ENCODE measurements at places on chromosomes 5 and 9.

GRCh38 chr5:38601863-38602298 lies 45.4 kb upstream of the LIFR start:
- no peaks in the 10 kb centered on the region for H3K36me3 ChIP-seq
- H3K27ac ChIP-seq, result no peak overlapping the region
- no peak for DNase-seq
- H3K4me3 ChIP-seq, result no peak overlapping the region
- no peaks in the 10 kb centered on the region for H3K4me1 ChIP-seq

DNA sequence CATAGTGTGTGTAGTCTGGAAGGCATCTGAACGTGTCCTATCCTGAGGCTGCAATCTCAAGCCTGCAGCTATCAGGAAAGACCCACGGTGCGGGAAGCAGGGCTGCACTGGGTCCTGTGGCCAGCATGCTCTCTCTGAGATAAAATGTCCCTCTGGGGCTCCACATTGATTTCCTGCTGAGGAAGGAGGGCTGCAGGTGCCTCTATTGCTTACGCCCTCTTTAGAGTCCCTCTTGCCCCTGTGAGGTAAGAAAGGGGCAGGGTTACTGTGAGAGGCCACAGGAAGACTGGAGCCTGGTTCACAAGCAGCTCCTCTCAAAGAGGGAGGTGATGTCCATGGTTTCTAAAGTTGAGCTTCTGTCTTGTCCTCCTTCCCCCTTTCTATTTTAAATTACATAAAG lies 299.9 kb upstream of the RFX3 start:
- no peaks in the 10 kb centered on the region for H3K4me1 ChIP-seq
- no peak overlapping the region for H3K27ac ChIP-seq
- no peak overlapping the region for H3K4me3 ChIP-seq
- no peak for DNase-seq

GRCh38 chr5:150052956-150053712 lies 33.2 kb downstream of the CSF1R start:
- H3K27ac ChIP-seq, result no peak overlapping the region
- H3K4me1 ChIP-seq, result no peaks in the 10 kb centered on the region
- no peak for DNase-seq
- no peak overlapping the region for H3K4me3 ChIP-seq

DNA sequence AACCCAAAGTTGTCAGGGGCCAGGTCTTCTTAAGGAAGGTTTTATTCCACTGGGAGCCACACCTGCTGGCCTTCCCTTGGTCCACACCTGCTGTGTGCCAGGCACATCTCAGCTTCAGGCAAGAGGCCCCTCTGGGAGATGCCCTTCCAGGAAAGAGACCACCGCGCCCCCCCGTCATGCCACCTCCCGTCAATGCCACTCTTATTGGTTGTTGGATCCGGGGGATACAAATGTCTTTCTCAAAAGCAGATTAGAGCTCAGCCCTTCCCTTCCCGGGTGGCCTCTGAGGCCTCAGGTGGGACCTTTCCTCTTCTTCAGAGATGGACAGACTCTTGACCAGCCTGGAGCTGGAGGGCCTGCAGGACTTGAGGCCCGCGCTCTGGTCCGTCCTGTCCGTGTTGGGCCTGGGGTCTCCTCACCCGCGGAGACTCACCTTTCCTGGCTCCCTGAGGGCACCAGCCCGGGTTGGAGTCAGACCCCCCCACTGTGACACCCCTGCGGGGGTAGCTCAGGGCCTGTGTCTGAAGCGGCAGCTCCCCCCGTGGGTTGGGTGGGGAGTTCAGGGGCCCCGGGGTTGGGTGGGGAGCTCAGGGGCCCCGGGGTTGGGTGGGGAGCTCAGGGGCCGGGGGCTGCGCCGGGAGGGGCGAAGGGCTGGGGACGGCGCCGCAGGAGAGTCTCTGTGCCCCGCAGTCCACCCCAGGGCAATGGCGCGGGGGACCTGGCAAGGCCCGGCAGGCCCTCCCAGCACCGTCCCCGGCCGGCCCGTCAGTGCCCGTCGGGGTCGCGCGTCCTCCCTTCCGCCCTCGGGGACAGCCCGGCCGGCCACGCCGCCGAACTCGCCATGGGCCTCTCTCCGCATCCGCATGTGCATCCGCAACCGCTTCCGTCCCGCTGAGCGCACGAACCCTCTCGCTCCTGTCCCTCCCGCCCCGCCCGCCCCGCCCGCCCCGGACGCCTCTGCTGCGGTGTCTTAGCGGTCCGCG lies 3.7 kb upstream of the SLC9A3 start:
- no peak for DNase-seq
- H3K27me3 ChIP-seq, result peaks cover 10% of the 10 kb centered on the region
- no peak overlapping the region for H3K4me3 ChIP-seq
- H3K36me3 ChIP-seq, result no peaks in the 10 kb centered on the region
- H3K4me1 ChIP-seq, result peaks cover 23% of the 10 kb centered on the region

DNA sequence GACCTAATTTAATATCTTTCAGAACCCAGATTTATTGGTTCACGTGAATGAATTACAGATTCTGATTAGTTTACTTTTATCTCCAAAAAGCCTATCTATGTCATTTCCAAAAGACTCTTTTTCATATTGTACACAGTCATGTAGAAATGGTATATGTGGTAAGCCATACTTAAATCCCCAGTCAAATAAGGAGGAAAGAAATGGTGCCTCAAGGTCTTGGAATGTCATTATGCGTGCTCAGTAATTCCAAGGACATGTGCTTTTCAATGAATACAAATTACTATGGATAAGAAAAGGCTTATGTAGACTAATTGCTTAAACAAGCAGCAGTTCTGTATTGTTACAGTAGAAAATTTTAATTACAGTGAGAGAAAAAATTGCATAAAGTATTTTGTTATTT lies 64.1 kb upstream of the TYRP1 start:
- no peaks in the 10 kb centered on the region for H3K27me3 ChIP-seq
- no peak overlapping the region for H3K4me3 ChIP-seq
- no peaks in the 10 kb centered on the region for H3K36me3 ChIP-seq
- H3K27ac ChIP-seq, result no peak overlapping the region
- no peak for DNase-seq
- H3K4me1 ChIP-seq, result no peaks in the 10 kb centered on the region

GRCh38 chr5:127961006-127961762 lies 122.4 kb upstream of the SLC12A2 start:
- DNase-seq, result no peak
- no peaks in the 10 kb centered on the region for H3K27me3 ChIP-seq
- peaks cover 1% of the 10 kb centered on the region for H3K36me3 ChIP-seq
- H3K27ac ChIP-seq, result no peak overlapping the region
- H3K4me1 ChIP-seq, result no peaks in the 10 kb centered on the region

GRCh38 chr9:136881691-136882108 lies 4.6 kb upstream of the TRAF2 start:
- H3K4me1 ChIP-seq, result peaks cover 40% of the 10 kb centered on the region
- H3K27ac ChIP-seq, result peak overlapping the region; percentile 85
- H3K4me3 ChIP-seq, result peak overlapping the region; percentile 64
- H3K36me3 ChIP-seq, result no peaks in the 10 kb centered on the region

- no peak overlapping the region for H3K4me3 ChIP-seq
- H3K4me1 ChIP-seq, result peaks cover 6% of the 10 kb centered on the region
- no peaks in the 10 kb centered on the region for H3K27me3 ChIP-seq
Measured at GRCh38 chr5:134586866-134587524, 45.6 kb downstream of the SAR1B start.

DNA sequence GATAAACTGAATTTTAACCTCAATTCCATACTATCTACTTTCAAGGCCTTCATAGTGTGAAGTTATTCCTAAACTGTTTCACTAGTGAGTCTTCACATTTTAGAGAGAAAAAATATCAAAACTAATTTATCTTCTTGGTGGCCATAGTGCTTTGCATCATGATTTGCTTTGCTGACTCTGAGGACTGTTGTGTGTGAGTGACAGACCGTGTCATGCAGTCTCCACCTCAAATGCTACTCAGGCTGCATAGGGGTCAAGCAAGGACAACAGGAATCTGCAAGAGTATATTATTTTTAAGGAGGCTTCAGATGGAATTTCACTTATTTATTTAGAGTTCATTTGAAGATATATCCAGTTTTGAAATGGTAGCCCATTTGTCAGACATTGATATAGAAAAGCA lies 34.5 kb downstream of the MACIR start:
- no peak overlapping the region for H3K27ac ChIP-seq
- no peaks in the 10 kb centered on the region for H3K27me3 ChIP-seq
- DNase-seq, result no peak
- no peaks in the 10 kb centered on the region for H3K4me1 ChIP-seq
- H3K36me3 ChIP-seq, result no peaks in the 10 kb centered on the region

- no peak overlapping the region for H3K27ac ChIP-seq
- no peak for DNase-seq
- no peaks in the 10 kb centered on the region for H3K4me1 ChIP-seq
- no peaks in the 10 kb centered on the region for H3K36me3 ChIP-seq
Measured at GRCh38 chr5:180613188-180613813, 22.0 kb upstream of the SCGB3A1 start.

- H3K27ac ChIP-seq, result no peak overlapping the region
- DNase-seq, result no peak
- H3K4me1 ChIP-seq, result no peaks in the 10 kb centered on the region
- H3K36me3 ChIP-seq, result no peaks in the 10 kb centered on the region
- no peak overlapping the region for H3K4me3 ChIP-seq
Measured at GRCh38 chr5:29811914-29812679, 1381.4 kb upstream of the CDH6 start.

GRCh38 chr5:139422307-139422893 lies 16.9 kb downstream of the DNAJC18 start:
- DNase-seq, result no peak
- peaks cover 2% of the 10 kb centered on the region for H3K36me3 ChIP-seq
- H3K27me3 ChIP-seq, result no peaks in the 10 kb centered on the region
- H3K27ac ChIP-seq, result no peak overlapping the region
- H3K4me1 ChIP-seq, result no peaks in the 10 kb centered on the region

GRCh38 chr5:65262649-65263059 lies 219.1 kb downstream of the ADAMTS6 start:
- no peaks in the 10 kb centered on the region for H3K27me3 ChIP-seq
- H3K4me1 ChIP-seq, result no peaks in the 10 kb centered on the region
- no peak overlapping the region for H3K4me3 ChIP-seq

- no peak for DNase-seq
- no peak overlapping the region for H3K27ac ChIP-seq
- no peaks in the 10 kb centered on the region for H3K4me1 ChIP-seq
Measured at GRCh38 chr5:136202469-136203205, 9.7 kb upstream of the SMIM32 start.

- peaks cover 51% of the 10 kb centered on the region for H3K4me1 ChIP-seq
- no peaks in the 10 kb centered on the region for H3K27me3 ChIP-seq
- peak overlapping the region; percentile 1 for H3K4me3 ChIP-seq
- peak overlapping the region; percentile 95 for H3K27ac ChIP-seq
Measured at GRCh38 chr5:132416306-132417009, 46.9 kb downstream of the SLC22A5 start.

GRCh38 chr9:6413365-6414246 lies 607 bp downstream of the UHRF2 start:
- peak overlapping the region; percentile 86 for H3K4me3 ChIP-seq
- H3K27me3 ChIP-seq, result no peaks in the 10 kb centered on the region
- no peak for DNase-seq
- H3K27ac ChIP-seq, result peak overlapping the region; percentile 79
- peaks cover 12% of the 10 kb centered on the region for H3K4me1 ChIP-seq
- peaks cover 5% of the 10 kb centered on the region for H3K36me3 ChIP-seq

DNA sequence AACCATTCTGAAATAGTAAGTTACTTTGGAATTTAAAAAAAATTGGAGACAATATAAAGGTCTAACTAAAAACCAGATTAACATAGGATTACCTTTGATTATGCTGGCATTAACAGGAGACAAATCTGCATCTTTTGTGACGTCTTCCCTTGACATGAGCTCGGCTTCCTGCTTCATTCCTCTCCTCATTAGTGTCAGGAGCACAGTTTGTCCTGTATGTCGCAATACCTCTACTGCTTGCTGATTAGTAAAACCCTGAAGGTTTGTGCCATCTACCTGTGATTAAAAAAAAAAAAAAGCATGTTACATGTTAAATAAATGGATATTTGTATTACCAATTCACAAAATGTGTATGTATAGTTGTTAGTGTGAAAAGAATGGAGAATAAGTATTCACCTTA lies 73.7 kb downstream of the MPDZ start:
- no peak overlapping the region for H3K4me3 ChIP-seq
- H3K4me1 ChIP-seq, result no peaks in the 10 kb centered on the region
- H3K36me3 ChIP-seq, result no peaks in the 10 kb centered on the region

- H3K27me3 ChIP-seq, result no peaks in the 10 kb centered on the region
- DNase-seq, result no peak
- no peaks in the 10 kb centered on the region for H3K4me1 ChIP-seq
Measured at GRCh38 chr5:15010936-15011335, 139.4 kb upstream of the ANKH start.

DNA sequence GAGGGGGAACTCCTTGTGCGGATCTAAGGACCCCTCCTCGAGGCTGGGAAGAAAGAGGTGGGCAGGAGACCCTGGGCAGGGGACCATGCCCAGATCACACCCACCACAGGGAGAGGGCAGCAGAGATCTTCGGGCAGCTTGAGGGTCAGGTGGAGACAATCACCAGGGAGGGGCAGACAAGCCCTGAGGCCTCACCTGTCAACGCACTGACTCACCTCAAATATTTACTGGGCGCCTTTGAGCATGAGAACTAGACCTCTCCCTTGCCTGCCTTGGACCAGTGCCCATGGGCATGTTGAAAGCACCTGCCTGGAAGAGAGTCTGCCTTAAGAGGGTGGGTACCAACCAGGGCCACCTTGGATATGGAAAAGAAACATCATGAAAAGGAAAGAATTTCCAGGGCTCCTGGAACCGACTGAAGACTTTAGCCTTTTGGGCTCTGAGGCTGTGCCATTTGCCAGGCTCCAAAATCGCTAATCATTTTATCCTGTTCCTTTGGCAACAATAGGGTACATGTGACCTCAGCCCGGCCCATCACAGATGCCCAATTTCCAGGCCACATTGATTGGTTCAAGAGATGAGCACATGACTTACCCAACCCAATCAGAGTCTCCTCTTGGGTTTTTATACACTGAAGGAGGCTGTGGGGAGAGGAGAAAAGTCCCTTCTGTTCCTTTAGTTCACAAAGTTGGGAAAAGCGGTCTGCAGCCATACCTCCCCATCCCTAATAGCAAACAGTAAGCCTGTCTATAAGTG lies 10.4 kb upstream of the SPINK4 start:
- H3K4me3 ChIP-seq, result no peak overlapping the region
- no peak overlapping the region for H3K27ac ChIP-seq
- H3K36me3 ChIP-seq, result no peaks in the 10 kb centered on the region
- DNase-seq, result no peak

DNA sequence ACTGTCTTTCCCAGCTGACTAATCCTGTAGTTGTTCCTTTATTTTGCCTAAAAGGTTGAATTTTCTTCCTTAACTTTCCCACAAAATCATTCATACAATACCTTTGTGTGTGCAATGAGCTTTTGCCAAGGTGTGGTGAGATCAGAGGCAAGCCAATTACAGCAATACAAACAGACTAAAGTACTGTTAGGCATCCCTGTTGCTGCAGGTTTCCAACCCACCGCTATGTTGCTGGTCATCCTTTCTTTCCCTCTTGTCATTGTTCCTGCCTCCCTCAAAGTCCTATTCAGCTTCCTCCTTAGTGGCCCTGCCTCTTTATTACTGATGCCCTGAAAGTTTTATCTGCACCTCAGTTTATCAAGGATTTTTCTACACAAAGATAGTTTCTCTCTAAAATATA lies 22.1 kb downstream of the ITGA2 start:
- H3K36me3 ChIP-seq, result no peaks in the 10 kb centered on the region
- no peaks in the 10 kb centered on the region for H3K4me1 ChIP-seq
- no peaks in the 10 kb centered on the region for H3K27me3 ChIP-seq
- H3K4me3 ChIP-seq, result no peak overlapping the region
- no peak for DNase-seq

GRCh38 chr5:12245429-12245828 lies 341.2 kb upstream of the CTNND2 start:
- DNase-seq, result no peak
- H3K4me3 ChIP-seq, result no peak overlapping the region
